A673 (cell line): ENCODE measurements at places on chromosomes 5 and 9. TPM values are rescaled to one million over a fixed set of nuclear protein-coding genes. Genes with fewer than 3 reads are reported as not detected.
A peak's percentile ranks its signal among the peaks of the same experiment; 100 is the strongest.

The SPINK5 gene
- not detected in 2 replicates for total RNA-seq

The TEK gene
- not detected in 2 replicates for total RNA-seq

The SHISAL2B gene
- total RNA-seq = not detected in 2 replicates

The ZDHHC11 gene
- total RNA-seq = 45.5 and 47.3 TPM in 2 replicates

The SMIM33 gene
- total RNA-seq = not detected in 2 replicates

The NPR2 gene
- total RNA-seq = 4.7 and 9.1 TPM in 2 replicates

The ELOVL7 gene
- 0.15 TPM in 1 of 2 replicates, not detected in the other for total RNA-seq

The ENTPD8 gene
- total RNA-seq = not detected in 2 replicates

The SPINK1 gene
- total RNA-seq = not detected in 2 replicates

The ANXA2R gene
- total RNA-seq = 1.4 and 1.9 TPM in 2 replicates

DNA sequence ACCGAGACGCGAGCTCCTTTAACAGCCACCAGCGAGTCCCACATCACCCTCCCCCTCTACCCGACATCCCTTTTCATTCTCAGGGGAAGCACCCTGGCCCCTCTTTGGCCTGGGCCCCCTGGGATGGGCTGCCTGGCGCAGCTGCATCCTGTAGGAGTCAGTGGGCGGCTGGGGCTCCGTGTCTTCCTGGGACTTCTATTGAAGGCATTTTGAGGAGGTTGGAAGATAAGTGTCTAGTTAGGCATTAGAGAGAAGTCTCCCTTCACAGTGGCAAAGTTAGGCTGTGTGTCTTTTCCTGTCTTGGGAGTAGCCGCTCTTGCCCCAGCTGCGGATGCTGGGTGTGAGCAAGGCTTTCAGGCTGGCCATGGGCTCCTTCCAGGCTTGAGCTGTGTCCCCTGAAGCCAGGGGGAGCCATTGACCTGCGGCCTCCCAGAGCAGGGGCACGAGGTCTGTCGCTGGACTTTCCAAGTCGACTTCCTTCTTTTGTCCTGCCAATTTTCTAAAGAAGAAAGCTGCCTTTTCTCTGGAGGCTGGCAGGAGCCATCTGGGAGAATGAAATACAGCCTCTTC is 18.6 kb upstream of the NKD2 start:
- no peak for DNase-seq

GRCh38 chr5:74517700-74518099 is 122.8 kb downstream of the ENC1 start:
- no peak for DNase-seq

DNA sequence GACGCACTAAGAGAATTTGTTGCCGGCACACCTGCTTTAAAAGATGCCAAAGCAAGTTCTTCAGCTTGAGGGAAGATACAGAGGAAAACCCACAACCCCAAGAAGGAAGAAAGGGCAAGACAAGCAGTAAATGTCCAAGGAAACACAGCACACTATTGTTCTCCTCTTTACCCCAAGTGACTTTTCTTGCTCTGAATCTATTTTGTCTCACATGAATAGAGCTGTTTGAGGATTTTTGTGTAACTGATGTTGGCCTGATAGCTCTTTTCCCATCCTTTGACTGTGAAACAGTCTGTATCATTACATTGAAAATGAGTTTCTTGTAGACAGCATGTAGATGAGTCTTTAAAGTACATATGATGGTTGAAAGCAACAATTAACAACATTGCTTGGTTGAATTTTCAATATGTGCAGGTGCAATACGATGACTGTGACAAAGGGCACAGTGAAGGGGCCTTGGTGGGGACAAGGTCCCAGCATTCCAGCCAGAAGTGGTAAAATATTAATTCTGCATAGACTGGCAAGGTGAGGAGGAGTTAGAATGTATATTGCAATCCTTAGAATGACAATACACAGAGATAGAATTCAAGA is 16.8 kb upstream of the CEP72 start:
- no peak for DNase-seq

DNA sequence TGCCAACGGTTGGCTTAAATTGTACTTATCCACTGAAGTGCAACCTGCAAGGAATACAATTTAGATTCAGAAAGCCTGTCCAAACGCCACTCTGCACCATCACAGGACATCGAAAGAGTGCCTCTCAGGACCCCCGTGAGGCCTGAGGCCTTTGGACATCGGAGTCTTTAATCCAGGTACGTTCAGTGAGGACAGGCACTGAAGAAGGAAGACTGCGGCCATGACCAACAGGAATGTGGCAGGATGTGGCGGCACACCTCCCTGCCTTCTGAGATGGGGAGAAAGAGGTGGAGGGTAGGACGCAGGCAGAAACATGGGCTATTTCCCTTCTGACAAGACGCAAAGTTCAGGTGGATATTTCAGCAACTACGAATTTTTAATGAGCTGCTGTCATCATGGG is 205.8 kb downstream of the FANCC start:
- no peak for DNase-seq

GRCh38 chr9:121564504-121565260 is 65.0 kb upstream of the GGTA1 start:
- no peak for DNase-seq

- DNase-seq = no peak
These were observed 133.9 kb downstream of the MUSK start for GRCh38 chr9:110802416-110803035.

GRCh38 chr9:73080110-73080694 is 71.5 kb upstream of the ANXA1 start:
- DNase-seq = no peak

- no peak for DNase-seq
These were observed 19.6 kb upstream of the FLT4 start for GRCh38 chr5:180668835-180669596.

- DNase-seq = no peak
These were observed 13.0 kb downstream of the ERAP1 start for GRCh38 chr5:96794757-96795156.

GRCh38 chr5:33474931-33475499 is 34.2 kb downstream of the TARS1 start:
- no peak for DNase-seq

DNA sequence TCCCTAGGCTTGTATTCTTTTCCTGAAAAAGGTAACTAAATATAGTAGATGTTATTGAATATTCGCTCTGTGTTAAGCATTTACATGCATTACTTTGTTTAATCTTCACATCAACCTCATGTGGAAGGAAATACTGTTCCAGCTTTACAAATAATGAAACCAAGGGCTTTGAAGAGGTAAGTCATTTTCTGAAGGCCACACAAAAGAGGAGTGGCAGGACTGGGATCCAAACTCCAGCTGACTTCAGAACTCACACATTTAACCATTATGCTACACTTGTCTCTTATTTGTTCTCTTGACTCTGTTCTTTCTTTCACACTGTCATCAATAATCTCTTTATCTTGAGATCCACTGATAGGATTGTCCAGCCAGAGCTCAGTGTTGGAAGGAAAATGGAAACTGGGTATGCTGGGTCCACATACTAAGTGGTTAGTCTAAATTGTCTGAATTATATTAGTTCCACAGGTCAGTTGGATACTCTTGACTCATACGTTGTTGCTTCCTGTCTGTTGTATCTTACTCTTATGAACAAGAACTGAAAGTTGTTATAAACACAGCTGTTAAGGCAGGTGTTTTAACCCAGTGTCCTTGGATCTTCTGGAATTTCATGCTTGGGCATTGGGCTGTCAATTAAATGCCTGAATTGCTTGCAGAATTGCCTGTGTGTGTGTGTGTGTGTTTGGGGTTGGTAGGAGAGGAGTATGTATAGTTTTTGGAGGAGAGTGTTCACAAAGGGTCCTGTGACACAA is 65.6 kb downstream of the TLE4 start:
- DNase-seq = no peak

GRCh38 chr9:126681336-126681735 is 67.6 kb downstream of the LMX1B start:
- no peak for DNase-seq

DNA sequence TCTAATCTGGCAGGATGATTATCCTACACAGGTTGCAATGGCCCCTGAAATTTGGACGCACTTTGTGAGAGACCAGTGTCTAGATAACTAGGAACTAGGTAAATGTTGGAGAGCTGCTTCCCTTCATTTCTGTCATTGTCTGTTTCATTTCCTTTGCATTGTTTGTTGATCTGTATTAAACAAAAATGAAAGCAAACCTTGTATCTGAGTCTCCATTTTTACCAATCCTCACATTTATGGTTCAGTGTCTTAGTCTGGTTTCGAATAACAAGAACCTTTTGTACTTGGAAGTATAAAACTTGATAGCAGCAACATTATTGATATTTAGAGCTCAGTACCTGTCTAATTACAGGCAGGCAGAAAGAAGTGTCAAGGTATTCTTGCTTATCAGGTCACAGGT is 105.5 kb downstream of the MRPS30 start:
- DNase-seq = no peak

- DNase-seq = no peak
These were observed 64.7 kb downstream of the NR3C1 start for GRCh38 chr5:143338658-143339366.

DNA sequence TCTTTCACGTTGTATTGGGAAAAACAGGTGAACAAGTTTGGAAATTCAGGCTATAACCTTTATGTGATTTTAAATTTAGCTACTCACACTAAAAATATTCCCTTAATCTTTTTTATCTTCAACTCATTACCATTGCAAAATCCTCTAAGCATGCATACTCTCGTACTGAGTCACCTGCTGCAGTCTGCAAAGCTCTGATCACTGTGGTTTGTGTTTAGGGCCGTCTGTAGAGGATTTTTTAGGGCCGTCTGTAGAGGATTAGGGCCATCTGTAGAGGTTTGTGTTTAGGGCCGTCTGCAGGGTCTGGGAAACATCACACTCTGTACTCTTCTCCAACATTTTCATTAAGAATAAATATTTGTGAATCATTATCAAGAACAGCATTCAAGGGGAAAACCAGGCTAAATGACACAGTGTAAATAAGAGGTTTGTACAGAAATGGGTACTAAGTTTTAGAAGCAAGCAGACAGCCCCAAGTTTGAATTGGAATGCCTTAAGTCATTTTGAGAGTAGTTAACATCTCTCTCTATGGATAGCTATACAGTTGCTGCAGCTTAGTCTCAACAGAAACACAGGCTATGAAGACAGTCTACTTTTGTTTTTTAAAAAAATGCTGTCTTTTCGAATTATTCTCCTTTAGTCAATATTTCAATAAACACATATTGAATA is 155.0 kb upstream of the TSLP start:
- peak; percentile 43 for DNase-seq

- no peak for DNase-seq
These were observed 26.2 kb upstream of the HSPA9 start for GRCh38 chr5:138601444-138601843.
